ENCODE measurements at places on chromosomes 16 and 17.

DNA sequence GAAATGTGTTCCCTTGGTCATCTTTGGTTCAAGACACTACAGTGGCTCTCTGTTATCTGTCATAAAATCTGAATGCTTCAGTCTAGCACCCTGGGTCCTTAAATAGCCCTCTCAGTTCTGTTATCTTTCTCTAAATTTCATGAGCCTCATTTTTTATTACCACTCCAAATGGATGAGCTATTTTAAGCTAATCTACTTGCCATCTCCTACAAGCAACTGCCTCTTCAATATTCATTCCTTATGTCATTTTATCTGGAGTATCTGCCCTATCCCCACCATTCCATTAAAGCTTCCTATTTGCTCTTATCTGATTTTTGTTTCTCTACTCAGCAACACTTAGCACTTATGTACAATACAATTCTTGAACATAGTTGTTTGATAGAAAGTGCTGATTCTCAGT lies 28.0 kb upstream of the EVI2A start:
- no peak for DNase-seq

GRCh38 chr17:28178800-28179199 lies 136.3 kb downstream of the NLK start:
- DNase-seq, result no peak

DNA sequence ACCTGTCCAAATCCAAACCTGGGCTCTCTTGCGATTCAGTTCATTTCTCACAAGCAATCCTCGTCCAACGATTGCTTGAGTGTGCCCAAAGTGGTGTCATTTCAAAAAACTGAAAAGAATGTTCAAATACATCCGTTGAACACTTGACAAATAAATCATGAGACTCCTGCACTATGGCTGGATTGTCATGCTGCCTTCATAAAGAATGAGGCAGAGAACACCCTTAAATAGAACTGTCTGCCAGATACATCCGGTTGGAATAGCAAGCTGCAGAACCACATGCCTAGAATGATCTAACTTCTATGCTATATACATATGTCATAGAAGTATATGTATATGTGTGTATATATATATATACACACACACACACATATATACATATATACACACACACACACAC lies 55.4 kb upstream of the HAPSTR1 start:
- DNase-seq, result no peak

DNA sequence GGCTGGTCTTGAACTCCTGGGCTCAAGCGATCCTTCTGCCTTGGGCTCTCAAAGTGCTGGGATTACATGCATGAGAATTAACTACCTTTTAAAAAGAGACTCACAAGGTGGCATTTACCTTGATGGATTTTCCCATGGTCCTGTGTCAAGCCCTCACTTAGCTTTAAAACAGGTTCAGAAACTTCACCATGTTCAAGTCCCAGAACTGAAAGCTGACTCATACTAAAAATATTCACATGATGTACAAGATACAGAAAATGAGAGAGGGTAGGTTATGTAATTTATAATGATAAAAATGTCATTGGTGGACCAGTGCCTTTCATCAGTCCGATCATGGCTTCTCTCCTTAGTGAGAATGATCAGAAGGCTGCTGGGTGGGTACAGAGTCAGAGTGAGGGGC lies 4.3 kb upstream of the AKAP1 start:
- no peak for DNase-seq

DNA sequence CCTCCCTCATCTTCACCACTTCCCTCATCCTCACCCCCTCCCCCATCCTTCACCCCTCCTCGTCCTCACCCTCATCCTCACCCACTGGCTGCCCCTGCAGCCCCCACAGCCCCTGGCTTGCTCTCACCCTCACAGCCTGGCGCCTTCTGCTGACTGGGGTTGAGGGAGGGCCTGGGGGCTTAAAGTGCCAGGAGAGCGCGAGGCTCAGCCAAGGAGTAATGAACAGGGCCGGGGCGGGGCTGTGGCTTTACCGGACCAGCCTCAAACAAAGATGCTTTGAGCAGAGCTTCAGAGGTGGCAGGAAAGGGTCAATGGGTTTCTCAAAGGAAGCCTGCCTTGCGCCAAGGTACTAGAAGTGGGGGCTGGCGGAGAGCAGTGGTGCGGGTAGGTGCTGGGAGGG lies at the start of gene PRSS33:
PRSS33 (minus strand) TSS at position 155 of the 400 bp plus-strand sequence. CDS start 1,013 bp downstream, outside the sequence.
- no peak for DNase-seq

DNA sequence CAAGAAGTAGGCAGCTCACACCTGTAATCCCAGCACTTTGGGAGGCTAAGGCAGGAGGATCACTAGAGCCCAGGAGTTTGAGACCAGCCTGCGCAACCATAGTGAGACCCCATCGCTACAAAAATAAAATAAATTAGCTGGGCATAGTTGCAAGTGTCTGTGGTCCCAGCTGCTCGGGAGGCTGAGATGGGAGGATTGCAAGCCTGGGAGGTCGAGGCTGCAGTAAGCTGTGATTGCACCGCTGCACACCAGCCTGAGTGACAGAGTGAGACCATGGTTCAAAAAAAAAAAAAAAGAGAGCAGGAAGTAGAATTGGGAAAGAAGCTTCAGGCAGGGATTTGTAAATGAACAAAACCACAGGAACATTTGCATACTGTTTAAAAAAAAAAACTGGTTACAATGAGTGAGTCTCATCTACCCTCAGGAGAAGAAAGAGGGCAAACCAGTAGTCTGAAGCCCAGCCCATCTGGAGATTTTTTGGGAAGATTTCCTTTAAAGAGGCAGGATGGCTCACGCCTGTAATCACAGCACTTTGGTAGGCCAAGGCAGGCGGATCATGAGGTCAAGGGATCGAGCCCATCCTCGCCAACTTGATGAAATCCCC lies 7.9 kb downstream of the MPV17L start:
- no peak for DNase-seq

DNA sequence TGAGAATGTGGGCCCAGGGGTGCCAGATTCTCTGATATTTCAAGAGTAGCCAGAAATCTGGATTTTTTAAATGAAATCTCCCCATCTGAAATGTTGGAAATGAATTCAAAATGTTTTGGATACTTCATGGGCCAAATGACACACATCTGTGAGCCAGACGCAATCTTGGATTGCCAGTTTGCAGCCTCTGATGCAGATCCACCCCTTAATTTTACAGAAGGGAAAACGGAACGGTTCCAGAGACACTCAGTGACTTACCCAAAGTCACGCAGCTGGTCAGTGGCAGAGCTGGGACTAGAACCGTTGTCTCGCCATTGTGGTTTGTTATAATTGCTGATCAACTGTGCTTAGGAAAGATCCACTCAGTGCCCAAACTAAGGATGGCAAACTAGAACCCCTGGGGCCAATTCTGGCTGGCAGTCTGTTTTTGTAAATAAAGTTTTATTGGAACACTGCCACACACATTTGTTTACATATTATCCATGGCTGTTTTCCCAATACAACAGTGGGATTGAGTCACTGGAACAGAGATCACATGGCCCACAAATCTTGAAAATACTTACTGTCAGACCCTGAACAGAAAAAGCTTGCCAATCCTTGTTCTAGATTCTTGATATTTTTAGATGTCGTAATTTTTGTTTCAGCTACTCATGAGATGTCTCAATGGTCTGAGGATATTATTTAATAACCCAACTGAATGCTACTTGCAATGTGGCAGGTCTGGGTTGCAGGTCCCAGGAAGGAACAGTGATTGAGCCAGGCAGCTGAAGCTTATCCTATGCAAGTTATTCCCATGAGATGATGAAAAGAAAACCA lies 143.8 kb downstream of the AXIN2 start:
- DNase-seq, result no peak

- no peak for DNase-seq
Observed at GRCh38 chr17:58756246-58757161, 850 bp downstream of the PPM1E start.

- no peak for DNase-seq
Observed at GRCh38 chr16:85948138-85948509, 49.2 kb downstream of the IRF8 start.

DNA sequence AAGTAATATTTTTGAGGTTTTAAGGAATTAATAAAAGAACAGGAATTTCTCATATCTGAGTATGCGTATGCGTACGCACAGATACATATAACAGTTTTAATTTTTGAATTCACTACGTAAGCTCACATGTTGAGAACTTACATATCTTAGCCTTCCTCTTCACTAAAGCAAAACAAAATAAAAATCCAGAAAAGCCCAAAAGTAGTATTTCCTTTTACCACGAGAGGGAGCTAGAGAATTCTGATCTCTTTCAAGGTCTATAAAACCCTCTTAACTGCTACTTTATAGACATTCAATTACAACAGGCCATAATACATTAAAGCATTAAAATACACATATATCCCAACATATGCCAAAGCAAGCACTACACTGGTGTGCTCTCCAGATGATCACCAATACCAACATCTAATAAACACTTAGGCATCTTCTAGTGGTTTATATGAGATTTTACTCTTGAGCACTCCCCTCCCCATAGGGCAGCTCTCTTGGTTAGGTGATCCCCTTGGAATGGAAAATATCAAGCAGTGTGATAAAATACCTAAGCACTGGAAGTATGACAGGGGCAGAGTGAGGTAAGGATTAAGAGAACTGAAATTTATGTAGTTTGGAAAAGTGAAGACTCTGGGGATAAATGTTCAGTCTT lies 94.0 kb downstream of the SKAP1 start:
- no peak for DNase-seq
